ENCODE measurements at places on chromosomes 16 and 17.

GRCh38 chr17:56912105-56912999 is 1.5 kb downstream of the TRIM25 start:
- no peak for DNase-seq

DNA sequence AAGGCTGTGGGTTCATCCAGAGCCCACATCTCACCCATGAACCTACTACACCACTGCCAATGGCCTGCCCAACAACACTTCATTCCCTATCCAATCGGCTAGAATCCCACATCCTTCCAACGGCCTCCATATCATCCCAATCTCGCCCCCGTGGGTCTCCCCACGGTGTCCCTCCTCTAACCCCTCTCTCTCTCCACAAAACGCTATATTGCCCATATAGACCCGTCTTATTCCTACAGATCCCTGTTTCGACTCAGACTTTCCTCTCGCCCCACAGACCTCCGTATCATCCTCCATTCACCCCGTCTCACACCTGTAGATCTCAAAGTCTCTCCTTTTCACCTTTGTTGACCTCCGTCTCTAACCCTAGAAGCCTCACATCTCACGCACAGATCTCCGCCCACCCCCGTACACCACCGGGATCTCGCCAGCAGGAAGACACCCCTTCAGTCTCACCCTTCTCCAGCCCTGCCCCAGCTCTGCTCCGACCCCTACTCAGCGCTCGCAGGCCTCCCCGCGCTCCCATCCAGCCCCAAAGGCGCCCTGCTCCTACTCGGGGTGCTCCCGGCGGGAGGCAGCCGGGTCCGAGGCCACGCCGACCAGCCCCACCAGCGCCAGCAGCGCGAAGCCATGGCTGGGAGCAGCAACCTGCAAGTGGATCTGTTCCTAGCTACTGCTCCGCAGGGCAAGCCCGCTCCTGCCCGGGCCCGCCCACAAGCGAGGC is at the start of gene FDXR:
FDXR (minus strand) TSS at position 682 of the 724 bp plus-strand sequence; CDS start at position 632, 50 bp downstream.
- no peak for DNase-seq

GRCh38 chr16:12754824-12755543 is 48.7 kb downstream of the CPPED1 start:
- no peak for DNase-seq

DNA sequence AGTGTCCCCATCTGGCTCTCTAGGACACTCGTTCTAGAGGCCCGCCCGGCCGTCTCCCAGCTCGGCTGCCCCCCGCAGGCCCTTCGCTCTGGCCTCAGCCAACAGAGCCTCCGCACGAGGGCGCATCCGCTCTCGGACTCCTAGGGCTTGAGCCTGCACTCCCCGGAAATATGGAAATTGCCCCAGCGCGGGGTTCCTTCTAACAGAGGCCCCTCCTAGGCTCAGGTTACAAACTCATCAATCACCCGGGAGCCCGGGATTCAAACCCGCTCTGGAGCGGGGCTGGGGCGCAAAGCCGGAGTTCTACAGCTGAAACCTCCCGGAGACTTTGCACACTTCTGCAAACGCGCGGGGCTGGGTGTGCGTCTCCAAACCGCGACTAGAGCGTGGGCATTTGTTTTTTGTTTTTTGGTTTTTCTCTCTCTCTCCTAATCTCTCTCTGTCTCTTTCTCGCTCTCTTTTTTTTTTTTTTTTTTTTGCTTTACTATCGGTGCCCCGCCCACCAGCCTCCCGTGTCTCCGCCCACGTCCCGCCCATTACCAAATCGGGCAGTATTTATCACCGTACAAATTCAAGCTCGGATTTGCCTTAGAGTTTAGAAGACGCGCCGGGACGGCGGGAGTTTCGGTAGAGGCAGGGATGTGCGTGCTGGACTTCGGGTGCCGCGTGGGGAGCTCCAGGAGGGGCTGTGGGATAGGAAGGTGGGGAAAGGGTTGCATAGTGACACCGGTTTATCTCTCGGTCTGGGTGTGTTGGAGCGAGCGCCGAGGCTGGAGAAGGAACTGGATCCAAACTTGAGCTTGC is 2.4 kb upstream of the FOXL1 start:
- DNase-seq = no peak

DNA sequence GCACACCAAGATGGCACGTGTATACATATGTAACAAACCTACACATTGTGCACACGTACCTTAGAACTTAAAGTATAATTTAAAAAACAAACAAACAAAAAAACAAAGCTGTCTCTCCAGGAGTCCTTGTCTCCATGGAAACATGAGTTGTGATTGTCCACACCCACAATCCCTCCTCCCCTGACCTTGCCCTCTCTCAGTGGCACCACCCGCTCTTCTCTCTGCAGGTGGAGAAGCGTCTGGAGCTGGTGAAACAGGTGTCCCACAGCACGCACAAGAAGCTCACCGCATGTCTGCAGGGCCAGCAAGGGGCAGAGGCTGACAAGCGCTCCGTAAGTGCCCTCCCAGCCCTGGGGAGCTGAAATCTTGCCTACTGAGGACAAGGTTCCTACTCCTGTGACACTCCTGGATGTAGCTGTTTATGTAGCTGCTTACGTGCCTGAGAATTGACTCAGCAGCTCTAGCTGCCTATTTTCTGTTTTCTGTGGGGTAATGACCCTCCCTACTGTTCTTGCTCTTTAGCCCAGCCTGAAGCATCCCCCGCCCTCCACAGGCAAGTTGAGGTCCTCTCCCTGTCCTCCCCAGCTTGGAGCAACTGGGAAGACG is 107.0 kb downstream of the ARHGAP44 start:
- DNase-seq = no peak

GRCh38 chr16:46947900-46948547 is 25.4 kb downstream of the DNAJA2 start:
- peak; percentile 73 for DNase-seq

GRCh38 chr17:67123699-67124098 is 79.3 kb downstream of the CACNG1 start:
- DNase-seq = no peak

DNA sequence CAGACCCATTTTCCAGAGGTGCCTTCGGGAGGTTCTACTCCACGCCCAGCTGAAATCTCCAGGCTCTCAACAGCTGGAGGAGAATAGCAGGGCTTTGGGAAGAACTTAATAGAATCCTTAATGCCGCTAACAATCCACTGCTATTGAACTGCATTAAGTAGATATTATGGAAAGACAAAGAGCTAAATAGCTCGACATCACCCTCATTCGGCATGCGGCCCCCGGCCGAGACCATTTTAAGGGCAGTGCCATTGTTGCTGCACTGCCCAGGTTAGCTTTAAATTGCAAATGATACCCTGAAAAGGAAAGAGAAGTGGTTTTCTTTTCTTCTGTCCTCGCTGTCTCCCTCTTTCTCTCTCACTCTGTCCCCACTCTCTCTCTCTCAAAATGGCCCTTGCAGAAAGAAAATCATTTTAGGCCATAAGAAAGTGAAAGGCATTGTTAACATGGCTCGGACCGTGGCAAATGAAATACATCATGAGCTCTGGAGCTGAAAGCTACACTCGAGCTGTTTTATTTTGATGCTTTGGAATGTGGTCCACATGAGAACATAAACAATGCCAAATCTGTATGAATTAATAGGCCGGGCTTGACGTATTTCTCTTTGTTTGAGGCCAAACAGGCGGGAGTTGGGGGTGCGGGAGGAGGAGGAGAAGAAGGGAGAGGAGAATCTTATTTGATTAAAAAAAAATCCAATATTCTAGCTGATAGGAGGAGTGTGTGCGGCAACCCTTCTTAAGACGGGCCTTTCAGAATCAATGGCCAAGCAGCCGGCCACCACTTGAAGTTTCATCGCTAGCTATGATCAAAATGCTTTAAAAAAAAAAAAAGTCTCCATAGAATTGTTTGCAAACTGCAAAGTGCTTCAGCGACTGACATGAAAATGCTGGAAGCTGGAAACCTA is 298.8 kb upstream of the IRX3 start:
- DNase-seq = no peak

GRCh38 chr17:2814049-2814448 is 17.8 kb downstream of the RAP1GAP2 start:
- no peak for DNase-seq

DNA sequence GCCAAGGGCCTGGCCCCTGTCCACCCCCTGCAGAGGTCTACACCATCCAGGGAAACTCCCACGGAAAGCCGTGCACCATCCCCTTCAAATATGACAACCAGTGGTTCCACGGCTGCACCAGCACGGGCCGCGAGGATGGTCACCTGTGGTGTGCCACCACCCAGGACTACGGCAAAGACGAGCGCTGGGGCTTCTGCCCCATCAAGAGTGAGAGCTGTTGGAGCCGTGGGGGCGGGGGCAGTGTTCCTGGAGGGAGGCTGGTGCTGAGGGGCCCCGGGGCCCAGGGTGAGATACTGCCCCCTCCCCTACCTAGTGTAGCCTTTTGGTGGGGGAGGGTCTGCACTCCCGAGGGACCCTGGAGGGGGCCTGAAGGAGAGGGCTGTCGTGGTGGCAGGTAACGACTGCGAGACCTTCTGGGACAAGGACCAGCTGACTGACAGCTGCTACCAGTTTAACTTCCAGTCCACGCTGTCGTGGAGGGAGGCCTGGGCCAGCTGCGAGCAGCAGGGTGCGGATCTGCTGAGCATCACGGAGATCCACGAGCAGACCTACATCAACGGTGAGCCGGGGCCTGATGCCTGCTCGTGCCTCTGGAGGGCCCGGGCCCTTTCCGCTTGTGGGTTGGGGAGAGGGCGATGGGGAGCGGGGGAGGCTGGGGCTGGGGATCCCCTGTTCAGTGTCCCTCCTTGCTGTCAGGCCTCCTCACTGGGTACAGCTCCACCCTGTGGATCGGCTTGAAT is 38.8 kb downstream of the MRC2 start:
- no peak for DNase-seq

GRCh38 chr16:11105038-11105903 is 150.7 kb downstream of the SOCS1 start:
- DNase-seq = no peak

- no peak for DNase-seq
These were observed 1.4 kb downstream of the NFAT5 start for GRCh38 chr16:69566981-69567680.

DNA sequence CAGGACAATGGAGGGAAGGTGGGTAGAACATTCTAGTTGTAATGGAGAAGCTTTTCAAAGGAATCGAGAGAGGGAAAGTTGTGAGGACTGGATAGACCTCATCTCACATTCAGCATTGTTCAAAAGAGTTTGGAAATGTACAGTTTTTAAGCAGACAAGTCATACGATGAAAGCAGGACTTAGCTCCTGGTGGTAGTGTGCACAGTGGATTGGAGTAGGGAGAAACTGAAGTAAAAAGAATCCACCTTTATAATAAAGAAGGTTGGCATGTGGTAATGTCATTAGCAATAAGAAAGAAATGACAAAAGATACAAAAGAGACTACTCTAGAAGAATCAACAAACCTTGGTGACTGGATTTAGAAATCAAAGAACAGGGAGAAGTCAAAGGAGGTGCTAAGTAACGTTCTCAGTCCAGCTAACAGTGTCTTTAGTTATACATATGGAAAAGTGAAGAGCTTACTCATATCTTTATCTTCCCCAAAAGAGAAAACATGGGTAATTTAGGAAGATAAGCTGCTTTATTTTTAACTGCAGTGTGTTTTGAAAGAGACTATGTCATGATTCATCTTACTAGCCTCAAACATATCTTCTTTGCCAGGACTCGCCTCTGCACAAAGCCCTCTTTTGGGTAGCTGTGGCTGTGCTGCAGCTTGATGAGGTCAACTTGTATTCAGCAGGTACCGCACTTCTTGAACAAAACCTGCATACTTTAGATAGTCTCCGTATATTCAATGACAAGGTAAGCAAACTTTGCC is 18.7 kb upstream of the EVI2A start:
- no peak for DNase-seq

GRCh38 chr17:9645851-9646545 is 681 bp downstream of the USP43 start:
- DNase-seq = no peak

GRCh38 chr16:17544785-17545184 is 74.0 kb upstream of the XYLT1 start:
- DNase-seq = no peak

- DNase-seq = no peak
These were observed 612 bp downstream of the PSMD12 start for GRCh38 chr17:67365738-67366192.

GRCh38 chr16:78816499-78817195 is 717.2 kb downstream of the WWOX start:
- no peak for DNase-seq

DNA sequence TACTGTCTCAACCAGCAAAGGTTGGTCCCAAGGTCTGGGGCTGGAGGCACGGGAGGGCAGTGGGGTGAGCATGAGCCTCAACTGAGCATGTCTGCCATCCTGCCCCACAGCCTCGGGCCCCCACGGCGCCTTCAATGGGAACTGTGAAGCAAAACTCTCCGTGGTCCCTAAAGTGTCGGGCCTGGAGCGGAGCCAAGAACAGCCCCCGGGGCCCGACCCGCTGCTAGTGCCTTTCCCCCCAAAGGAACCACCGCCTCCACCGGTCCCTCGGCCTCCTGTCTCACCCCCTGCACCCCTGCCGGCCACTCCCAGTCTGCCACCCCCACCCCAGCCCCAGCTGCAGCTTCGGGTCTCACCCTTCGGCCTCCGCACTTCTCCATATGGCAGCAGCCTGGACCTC is 4.2 kb downstream of the FBRS start:
- no peak for DNase-seq

DNA sequence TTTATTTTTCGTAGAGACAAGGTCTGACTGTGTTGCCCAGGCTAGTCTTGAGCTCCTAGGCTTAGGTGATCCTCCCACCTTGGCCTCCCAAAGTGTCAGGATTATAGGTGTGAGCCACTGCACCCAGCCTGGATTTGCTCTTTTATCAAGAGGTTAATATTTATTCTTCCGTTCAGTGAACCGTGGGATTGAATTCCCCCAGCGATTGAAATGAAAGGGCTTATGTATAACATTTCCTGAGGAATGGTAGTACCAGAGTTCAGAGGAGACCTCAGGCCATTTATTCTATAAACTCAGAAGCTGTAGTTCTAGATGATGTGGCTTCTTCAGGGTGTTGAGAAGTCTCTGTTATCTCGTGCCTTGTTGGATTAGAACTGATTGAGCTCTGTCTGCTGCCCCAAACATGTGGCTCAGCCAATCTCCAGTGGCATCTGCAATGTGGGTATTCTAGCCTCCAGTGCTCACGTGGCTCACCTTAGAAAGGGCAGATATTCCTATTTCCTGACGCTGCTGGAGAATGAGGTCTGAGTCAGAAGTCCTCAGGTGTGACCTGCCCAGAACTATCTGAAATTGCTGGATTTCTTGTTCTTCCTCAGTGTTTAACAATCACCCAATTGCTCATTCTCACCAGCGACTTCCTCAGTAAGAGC is 22.5 kb downstream of the HMOX2 start:
- DNase-seq = no peak

- DNase-seq = no peak
These were observed 3.3 kb downstream of the RPL13 start for GRCh38 chr16:89563639-89564392.

- no peak for DNase-seq
These were observed 21.6 kb downstream of the C17orf58 start for GRCh38 chr17:67974598-67975066.

Data from spinal cord (tissue), 10 donors.